Effector memory CD4-positive, alpha-beta T cell (primary cell): ENCODE measurements at places on chromosomes 3 and 15.

DNA sequence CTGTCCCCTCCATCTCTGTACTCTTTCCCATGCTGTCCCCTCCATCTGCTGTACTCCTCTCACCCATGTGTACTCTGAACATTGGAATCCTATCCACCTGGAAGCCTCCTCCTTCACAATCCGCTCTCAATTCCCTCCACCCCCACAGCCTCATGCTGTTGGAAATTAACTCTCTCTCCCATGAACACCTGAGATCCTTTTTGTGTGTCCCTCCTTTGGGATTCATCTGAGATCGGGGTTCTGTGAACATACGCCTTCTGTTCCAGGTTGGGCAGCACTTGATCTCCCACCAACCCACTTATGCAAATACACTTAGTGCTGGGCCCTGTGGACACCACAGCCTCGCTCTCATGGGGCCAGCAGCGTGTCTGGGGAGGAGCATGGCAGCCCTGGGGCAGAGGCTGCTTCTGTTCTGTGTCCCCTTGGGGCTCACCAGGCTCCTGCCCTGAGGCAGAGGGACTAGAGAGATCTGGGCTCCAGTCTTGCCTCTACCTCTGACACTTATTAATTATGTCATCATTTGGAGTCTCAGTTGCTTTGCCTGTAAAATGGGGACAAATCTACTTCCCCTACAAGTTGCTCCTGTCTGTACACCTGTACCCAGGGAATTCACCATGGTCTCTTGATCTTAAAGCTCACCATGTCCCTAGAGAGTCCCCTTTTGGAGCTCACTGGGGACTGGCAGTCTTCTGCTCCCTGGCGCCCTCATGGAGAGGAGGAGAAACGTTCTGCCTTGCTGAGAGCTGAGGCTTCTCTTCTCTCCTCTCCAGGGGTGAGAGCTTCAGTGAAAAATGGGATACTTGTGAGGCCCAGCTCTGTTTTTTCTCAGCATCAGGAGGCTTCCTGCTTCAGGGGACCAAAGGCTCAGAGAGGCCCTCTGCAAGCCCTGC, 42.7 kb downstream of the ITGA11 start:
- DNase-seq: no peak

DNA sequence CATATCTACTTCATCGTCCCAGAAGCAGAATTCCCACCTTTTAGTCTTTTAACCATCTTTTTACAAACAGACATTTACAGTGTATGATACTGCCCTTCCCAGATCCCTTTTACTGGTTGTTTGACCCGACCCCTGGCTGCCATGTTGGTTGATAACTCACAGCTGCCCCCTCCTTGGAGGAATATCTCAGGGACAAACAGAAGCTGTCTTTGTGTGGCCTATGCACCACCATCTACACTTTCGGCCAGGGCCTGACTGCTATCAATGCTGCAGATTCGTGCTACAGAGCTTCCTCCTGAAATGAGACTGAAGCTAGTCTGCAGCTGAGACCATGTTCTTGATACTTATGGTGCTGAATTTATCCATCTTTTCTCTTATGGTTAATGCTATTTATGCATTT, 6.6 kb upstream of the POLQ start:
- DNase-seq: no peak

DNA sequence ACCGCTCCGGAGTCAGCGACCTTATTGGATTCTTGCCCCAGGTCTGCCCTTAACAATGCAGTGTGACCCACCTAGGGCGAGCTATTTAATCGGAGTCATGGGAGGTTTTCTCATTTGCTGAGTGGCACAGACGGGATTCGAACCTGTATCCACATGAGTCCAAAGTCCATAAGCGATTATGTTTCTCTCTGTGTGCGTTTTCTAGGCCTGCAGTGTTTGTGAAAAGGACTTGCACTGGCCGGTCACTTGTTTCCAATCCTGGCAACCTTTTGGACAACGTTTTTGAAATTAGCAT, 691 bp upstream of the HDGFL3 start:
- DNase-seq: no peak

DNA sequence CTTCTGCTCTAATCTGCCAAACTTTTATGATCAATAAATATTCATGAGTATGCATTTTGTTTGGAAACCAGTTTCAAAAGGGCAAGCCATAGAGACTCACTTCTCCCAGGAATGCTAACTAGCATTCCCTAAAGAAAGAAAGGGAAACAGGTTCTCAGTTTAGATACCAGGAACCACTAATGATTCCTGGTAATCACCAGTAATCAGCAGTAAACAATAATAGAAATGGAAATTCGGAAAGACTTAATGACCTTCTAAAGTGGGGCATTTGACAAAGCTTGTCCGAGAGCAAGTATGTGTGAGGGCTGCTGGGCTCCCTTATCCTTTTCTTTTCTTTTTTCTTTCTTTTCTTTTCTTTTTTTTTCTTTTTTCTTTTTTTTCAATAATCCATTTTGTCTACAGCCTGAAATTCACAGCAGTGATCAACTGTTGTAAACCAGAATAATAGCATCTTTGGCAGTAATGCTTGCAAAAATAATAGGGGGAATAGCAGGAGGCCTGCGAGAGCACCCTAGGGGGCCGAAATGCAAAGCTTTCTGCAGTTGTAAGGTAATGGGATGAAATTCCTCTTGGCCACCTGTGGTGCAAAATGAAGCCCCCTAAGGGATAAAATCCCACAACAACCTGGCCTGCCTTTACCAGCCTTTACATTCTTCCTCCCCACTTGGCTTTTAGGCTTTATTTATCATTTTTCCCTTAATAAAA, 253.2 kb downstream of the ZPLD1 start:
- no peak for DNase-seq

- DNase-seq: no peak
These were observed 91.5 kb downstream of the ATG7 start for GRCh38 chr3:11363715-11364114.

DNA sequence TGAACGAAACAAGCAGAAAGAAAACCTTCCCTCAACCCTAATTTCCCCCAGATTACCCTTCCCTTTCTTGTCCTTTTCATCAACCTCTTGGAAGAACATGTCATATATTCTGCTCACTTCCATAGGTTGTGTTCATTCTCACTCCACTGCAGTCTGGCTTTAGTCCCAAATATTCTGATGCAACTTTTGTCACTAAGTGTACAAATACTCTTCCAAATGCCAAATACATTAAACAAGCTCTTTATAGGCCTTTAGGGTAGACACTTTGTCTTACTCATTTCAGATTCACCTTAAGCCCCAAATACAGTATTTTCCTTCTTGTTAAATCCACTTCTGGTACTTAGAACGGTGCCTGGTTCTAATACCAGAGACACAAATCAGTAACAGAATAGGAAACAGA, 406.5 kb upstream of the CDIN1 start:
- DNase-seq: no peak

GRCh38 chr3:188389711-188390342, 235.9 kb downstream of the LPP start:
- no peak for DNase-seq

DNA sequence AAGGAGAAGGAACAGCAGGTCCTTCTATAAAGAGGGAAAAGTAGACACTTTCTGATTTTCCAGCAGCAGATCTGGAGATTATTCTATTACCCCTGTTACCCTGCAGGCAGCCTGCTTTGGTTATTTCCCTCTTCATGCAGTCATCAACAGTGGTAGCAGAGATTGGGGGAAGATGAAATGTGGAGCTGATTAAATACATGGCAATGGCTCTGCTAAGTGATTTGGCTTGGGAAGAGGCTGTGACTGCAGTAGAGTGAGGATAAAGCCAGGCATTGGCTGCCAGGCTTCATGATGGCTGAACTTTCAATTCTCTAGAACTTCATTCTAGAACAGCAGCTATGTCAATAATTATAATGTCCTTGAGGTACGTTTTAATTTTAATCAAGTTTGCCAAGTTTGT, 29.1 kb downstream of the PTX3 start:
- no peak for DNase-seq

GRCh38 chr3:67171841-67172240, 173.7 kb downstream of the KBTBD8 start:
- DNase-seq: no peak

- DNase-seq: no peak
These were observed 174.5 kb downstream of the NR2F2 start for GRCh38 chr15:96505014-96505413.

DNA sequence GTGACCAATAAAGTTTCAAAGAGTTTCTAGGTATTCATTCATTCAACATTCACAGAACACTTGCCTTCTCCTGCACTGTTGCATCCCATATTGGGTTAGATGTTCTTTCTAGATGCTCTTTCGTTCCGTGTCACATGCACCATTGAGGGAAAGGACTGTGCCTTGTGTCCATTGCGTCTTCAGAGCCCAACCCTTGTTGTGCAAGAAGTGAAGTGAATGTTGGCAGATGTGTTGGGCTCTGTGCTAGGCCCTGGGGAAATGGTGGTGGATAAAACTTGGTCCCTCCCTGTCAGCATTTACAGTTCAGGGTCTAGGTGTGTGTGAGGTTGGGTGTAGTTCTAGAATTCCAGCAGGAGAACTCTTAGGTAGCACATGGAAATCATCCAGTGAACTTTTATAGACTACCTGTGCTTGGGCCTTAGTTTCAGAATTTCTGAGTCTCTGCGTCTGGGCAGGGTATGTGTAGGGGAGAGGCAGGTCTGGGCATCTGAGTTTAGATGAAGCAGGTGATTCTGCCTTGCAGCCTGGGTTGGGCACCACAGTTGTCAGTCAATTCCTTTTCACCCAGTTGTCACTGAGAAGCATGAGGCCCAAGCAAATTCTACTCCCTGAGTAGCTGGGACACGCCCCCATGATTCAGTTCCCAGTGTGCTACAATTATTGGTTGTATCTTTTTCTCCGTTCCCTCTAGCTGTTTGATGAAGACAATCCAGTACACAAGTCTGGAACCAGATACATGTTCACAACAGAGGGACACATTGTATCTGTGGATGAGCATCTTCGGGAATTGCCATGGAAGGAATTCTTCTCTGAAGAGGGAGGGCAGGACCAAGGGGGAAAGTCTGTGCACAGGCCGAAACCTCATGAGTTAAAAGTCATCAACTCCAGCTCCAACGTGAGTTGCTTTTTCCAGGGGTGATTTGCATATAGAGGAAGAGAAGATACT, 25.4 kb downstream of the EDEM1 start:
- DNase-seq: no peak

DNA sequence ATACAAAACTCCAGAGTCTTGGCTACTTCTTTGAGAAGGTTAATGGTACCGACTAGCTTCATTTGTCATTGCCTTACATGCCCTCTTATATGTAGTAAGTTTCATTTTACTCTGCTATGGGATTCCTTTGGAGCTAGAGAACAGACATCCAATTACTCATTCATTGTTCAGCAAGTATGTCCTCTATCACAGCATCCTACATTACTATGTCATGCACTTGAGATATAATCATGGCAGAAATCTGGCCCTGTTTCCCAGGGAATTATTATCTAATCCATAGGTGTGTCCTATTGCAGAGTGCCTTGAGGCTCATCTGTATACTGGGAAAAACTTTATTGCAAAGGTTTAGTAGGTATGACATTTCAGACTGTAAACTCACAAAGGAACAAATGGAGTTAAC, 333.1 kb upstream of the NECTIN3 start:
- no peak for DNase-seq

GRCh38 chr3:124298951-124299350, 307.0 kb upstream of the ROPN1 start:
- DNase-seq: no peak

GRCh38 chr3:116141724-116142123, 303.6 kb downstream of the LSAMP start:
- no peak for DNase-seq

DNA sequence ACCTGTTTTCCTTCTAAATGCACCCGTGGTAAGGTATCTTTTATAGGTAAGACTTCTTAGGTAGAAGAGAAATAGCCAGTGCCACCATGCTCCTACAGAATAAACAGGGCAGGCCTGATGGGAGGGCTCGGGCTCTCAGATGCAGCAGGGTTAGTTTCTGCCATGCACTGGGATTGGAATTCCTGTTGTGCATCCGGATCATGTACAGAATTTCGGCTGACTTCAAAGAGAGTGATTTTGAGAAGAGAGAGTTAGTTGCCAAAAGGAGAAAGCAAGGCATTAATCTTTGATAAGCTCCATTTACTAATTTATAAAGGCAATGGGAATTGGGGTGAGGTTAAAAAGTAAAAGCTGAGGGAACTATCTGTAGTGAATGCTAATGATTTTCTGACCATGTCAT, 211.2 kb downstream of the WDR72 start:
- no peak for DNase-seq

- no peak for DNase-seq
These were observed 281.9 kb upstream of the ONECUT1 start for GRCh38 chr15:53072077-53072476.

GRCh38 chr3:127761441-127761801, 60.9 kb downstream of the MGLL start:
- no peak for DNase-seq

DNA sequence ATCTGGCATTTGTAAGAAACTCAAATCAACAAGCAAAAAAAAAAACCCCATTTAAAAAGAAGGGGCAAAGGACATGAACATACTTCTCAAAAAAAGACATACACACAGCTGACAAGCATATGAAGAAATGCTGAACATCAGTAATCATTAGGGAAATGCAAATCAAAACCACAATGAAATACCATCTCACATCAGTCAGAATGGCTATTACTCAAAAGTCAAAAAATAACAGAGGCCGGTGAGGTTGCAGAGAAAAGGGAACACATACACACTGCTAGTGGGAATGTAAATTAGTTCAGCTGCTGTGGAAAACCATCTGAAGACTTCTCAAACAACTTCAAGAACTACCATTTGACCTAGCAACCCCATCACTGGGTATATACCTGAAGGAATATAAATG, 199.4 kb upstream of the THBS1 start:
- DNase-seq: no peak

- no peak for DNase-seq
These were observed 5.6 kb downstream of the MYO1E start for GRCh38 chr15:59367022-59367451.

- no peak for DNase-seq
These were observed 4.1 kb downstream of the YEATS2 start for GRCh38 chr3:183701744-183702143.

DNA sequence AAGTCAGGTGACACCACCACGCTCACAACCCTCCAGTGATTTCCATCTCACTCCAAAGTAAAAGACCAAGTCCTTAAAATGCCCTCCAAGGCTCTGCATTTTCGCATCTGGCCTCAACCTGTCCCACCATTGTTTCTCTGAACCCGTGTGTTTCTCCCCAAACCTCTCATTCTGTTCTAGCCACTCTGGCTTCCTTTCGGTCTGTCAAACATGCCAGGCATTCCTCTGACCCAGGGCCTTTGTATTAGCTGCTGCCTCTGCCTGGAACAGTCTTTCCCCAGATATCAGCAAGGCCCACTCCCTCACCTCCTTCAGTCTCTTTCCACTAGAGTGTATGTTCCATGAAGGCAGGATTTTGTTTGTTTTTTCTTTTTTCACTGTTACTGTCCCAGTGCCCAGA, 16.0 kb downstream of the MAP2K5 start:
- DNase-seq: no peak

DNA sequence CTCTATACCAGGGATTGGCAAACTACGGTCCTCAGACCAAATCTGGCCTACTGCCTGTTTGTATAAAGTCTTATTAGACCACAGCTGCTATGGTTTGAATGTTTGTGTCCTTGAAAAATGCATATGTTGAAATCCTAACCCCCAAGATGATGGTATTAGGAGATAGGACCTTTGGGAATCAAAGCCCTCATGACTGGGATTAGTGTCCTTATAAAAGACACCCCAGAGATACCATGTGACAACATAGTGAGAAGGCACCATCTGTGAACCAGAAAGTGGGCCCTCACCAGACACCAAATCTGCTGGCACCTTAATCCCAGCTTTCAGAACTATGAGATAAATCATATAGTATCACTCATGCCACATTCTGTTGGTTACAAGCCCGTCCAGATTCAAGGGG, 7.4 kb downstream of the HMCES start:
- no peak for DNase-seq

GRCh38 chr3:11635680-11636393, 7.9 kb downstream of the VGLL4 start:
- no peak for DNase-seq
